ENCODE measurements at places on chromosomes 2 and 18.

GRCh38 chr2:238847841-238848690, at the start of gene TWIST2:
TWIST2 (plus strand) TSS chr2:238848085; CDS start chr2:238848216, 131 bp downstream.
- H3K4me3 ChIP-seq = peak within 1 kb of the TSS; percentile 81
- H3K27ac ChIP-seq = no peak within 1 kb of the TSS
- H3K36me3 ChIP-seq = no peaks in the 10 kb centered on the region
- peaks cover 4% of the 10 kb centered on the region for H3K4me1 ChIP-seq

GRCh38 chr18:77990131-77990530, 740.5 kb downstream of the GALR1 start:
- no peak overlapping the region for H3K4me3 ChIP-seq
- H3K27me3 ChIP-seq = no peaks in the 10 kb centered on the region
- no peaks in the 10 kb centered on the region for H3K36me3 ChIP-seq
- DNase-seq = no peak
- no peaks in the 10 kb centered on the region for H3K4me1 ChIP-seq

- no peaks in the 10 kb centered on the region for H3K27me3 ChIP-seq
- no peak for DNase-seq
- no peak overlapping the region for H3K4me3 ChIP-seq
- peaks cover 13% of the 10 kb centered on the region for H3K36me3 ChIP-seq
- H3K27ac ChIP-seq = no peak overlapping the region
Measured at GRCh38 chr2:65096948-65097347, 33.0 kb downstream of the RAB1A start.

GRCh38 chr2:109460553-109461324, 153.0 kb downstream of the SEPTIN10 start:
- H3K27me3 ChIP-seq = no peaks in the 10 kb centered on the region
- H3K27ac ChIP-seq = no peak overlapping the region
- no peak overlapping the region for H3K4me3 ChIP-seq
- DNase-seq = no peak
- H3K4me1 ChIP-seq = no peaks in the 10 kb centered on the region

- DNase-seq = no peak
- H3K27me3 ChIP-seq = no peaks in the 10 kb centered on the region
- no peaks in the 10 kb centered on the region for H3K36me3 ChIP-seq
- peaks cover 8% of the 10 kb centered on the region for H3K4me1 ChIP-seq
- H3K4me3 ChIP-seq = no peak overlapping the region
Measured at GRCh38 chr2:171491292-171491691, 31.0 kb upstream of the CYBRD1 start.

Measured in H9 (cell line).